Activated CD8-positive, alpha-beta memory T cell treated with anti-CD3 and anti-CD28 coated beads for 48 hours (primary cell): ENCODE measurements at places on chromosomes 6 and 20.

DNA sequence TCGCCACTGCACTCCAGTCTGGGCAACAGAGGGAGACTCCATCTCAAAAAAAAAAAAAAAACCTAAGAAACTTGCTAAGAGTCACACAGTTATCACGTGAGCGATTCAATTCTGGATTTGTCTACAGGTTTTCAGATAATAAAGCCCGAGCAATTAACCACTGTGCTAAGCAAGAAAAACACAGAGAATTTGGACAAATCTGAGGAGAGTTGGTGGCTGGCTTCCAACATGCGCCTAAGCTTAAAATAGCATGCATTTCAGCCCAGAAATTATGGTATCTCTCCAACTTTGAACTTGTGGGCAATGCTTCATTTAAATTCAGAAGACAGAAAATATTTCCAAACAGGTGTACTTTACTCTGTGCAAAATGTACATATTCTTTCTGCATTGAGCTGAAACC is 232.9 kb downstream of the TSHZ2 start:
- DNase-seq = no peak

GRCh38 chr6:144216668-144217218 is 66.4 kb downstream of the STX11 start:
- no peak for DNase-seq

DNA sequence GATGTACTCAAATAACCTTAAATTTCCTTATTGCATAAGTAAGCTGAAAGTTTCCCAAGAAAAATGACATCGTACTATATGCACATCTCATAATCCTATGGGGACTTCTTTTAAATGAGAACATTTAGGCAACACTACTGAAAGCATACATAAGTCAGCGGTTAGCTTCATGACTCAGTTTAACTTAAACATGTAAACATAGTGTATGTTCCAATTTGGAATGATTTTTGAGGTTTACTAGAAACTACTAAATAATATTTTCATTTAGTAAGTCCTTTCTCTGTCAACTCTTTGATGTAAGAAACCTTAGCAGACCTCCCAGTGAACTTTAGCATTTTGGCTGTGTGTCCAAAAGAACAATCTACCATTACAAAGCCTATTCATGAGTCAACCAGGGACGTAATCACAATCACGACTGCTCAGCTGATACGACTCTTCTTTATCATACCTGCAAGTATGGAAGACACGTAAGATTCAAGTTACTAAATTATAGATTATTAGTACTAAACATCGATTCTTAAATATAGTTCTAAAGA is 19.3 kb downstream of the HIVEP2 start:
- DNase-seq = no peak

DNA sequence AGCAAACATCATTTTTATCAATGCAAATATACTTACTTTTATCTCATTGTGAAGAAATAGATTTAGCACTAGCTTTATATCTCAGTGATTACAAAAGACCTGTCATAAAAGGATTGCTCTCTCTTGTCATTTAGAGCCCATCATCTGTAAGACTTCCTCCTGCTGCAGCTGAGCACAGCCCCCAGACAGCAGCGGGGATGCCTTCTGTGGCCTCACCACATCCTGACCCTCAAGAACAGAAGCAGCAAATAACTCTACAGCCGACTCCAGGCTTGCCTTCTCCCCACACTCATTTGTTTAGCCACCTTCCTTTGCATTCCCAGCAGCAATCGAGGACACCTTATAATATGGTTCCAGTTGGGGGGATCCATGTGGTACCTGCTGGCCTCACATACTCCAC is 127.0 kb upstream of the EDN1 start:
- DNase-seq = no peak
